ENCODE measurements at places on chromosomes 11 and 22.

- no peak for DNase-seq
Observed at GRCh38 chr22:44371741-44372525, 59.2 kb upstream of the SHISAL1 start.

DNA sequence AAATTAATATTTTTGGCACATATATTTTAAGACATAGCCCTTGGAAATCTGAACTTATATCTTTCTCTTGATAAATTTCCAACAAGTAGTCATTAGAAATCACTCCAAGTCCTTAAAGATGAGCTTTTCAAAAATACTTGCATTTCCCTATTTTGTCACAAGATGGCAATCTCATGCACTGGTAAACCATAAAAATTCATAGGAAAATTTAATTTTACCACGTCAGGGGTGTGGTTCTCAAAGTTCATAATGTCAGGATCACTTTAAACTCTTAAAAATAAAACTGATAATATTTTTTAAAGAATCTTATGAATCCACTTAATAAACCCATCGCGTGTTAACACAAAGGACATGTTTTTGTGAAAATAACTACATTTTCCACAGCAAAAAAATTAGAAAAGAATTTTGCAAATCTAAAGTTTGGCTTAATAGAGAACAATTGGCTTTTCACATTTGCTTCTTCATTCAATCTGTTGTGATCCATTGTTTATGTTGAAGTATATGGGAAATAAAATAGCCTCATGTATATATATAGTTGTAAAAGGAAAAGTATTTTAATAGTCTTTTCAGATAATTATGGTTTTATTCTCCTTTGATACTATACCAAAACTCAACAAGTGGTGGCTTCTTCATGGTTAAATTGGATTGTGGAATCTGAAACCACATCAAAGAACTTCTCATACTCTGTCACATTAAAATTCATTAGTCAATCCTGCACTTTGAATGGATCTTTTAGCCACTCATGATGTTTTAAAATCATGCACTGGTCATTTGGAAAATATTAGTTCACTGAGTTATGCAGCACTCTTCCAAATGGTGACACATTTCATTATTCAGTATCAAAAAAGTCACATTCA lies 169.1 kb downstream of the CADM1 start:
- no peak for DNase-seq

DNA sequence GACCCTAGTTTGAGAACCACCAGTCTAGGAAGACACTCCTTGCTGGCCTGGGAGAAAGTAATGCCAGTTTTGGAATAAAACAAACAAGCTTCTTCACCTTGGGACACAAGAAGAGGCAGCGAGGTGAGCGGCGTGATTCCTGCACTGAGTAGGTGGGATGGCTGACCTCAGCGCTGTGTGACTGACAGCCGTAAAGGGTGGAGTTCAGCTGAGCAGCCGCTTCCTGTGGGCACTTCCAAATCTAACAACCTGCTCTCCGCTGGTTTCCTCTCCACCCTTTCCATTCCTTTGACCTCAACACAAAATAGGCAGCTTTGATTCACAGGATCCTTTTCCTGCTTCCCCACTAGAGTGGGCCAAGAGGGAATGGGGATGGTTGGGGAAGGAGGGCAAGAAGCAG lies 45.8 kb downstream of the PC start:
- DNase-seq, result no peak

DNA sequence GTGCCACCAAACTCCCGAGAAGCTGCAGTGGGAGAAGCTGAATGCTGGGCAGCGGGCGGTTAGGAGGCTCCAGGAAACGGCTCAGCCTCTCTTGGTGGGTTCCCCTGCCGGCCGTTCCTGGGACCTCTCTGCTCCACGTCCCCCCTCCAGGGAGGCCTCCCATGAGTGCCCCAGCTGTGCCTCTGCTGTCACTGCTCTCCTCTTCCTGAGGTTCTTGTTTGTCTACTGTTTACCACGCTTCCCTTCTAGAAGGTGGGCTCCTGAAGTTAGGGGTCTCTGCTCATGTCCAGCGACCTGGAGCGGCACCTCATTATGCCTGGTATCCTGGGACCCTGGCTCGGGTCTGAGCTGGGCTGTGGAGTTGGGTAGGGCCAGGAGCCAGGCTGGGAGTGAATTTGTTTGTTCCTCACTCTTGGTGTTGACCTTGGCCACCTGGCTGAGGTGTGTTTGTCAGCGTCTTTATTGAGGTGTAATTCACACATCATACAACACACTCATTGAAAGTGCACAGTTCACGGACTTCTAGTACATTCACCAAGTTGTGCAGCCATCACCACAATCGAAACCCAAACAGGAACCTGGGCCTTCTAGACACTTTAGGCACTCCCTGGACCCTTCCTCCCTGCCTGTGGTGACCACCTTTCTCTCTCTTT lies 37.8 kb upstream of the GRAMD4 start:
- no peak for DNase-seq

GRCh38 chr22:40560551-40560950 lies 76.0 kb downstream of the MRTFA start:
- no peak for DNase-seq

- no peak for DNase-seq
Observed at GRCh38 chr11:128620309-128621100, 33.1 kb upstream of the ETS1 start.

- no peak for DNase-seq
Observed at GRCh38 chr22:19705181-19705934, 8.9 kb upstream of the SEPTIN5 start.

DNA sequence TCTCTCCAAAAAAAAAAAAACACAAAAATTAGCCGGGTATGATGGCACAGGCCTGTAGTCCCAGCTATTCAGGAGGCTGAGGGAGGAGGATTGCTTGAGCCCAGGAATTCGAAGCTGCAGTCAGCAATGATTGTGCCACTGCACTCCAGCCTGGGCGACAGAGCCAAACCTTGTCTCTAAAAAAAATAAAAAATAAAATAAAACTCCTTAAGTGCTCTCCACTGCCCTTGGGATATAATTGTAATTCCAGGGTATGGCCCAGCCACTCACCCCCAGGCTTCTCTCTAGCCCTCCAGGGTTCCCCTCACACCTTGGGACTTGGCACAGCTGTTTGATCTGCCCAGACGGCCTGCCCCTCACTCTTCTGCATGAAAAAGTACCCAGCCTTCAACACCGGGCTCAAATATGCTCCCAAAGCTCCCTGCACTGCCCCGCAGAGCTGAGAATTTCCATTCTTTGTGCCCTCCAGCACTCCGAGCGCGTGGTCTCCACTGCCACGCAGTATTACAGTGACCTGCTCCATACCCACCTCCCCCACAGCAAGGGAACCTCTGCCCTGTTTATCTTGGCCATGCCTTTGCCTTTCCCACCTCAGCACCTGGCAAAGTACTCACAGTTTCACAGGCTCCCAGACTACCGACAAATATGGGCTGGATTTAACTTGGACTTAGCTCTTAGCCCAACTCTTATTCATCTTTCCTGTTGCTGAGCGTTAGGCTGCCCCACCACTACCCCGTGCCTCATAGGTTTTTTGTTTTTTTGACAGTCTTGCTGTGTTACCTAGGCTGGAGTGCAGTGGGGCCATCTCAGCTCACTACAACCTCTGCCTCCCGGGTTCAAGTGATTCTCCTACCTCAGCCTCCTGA lies 7.6 kb upstream of the FTH1 start:
- DNase-seq, result no peak

DNA sequence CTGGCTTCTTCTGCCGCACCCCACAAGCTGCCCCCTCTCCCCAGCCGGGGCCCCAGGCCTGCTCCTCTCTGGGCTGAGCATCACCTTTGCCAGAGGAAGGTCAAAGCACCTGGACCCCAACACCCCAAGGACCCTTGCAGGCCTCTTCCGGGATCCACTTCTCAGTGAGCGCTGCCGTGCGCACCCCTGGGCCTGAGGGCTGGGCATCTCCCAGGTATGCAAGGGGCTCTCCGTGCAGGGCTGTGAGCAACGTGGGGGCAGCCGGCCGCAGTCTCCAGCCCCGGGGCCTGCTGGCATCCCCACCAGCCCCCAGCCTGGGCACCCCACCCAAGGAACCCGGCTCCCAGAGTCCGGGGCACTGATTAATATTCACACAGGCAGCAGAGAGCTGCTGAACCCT lies 64.0 kb downstream of the BRD1 start:
- DNase-seq, result no peak

DNA sequence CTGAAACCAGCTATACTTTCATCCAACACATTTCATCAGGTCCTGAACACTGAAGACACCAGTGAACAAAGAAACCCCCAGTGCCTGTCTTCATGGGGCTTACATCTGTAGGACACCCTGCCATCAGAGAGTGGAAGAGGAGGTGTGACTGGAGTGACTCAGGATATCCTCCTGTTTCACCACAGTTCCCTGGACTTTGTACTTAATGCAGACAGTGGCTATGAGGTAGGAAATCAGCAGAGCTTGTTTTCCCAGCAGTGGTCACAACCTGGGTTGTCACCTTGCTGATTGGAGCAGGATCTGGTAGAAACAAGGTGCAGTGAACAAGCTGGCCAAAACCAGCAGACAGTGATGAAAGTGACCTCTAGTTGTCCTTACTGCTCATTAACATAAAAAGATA lies 128.8 kb downstream of the KIRREL3 start:
- no peak for DNase-seq

DNA sequence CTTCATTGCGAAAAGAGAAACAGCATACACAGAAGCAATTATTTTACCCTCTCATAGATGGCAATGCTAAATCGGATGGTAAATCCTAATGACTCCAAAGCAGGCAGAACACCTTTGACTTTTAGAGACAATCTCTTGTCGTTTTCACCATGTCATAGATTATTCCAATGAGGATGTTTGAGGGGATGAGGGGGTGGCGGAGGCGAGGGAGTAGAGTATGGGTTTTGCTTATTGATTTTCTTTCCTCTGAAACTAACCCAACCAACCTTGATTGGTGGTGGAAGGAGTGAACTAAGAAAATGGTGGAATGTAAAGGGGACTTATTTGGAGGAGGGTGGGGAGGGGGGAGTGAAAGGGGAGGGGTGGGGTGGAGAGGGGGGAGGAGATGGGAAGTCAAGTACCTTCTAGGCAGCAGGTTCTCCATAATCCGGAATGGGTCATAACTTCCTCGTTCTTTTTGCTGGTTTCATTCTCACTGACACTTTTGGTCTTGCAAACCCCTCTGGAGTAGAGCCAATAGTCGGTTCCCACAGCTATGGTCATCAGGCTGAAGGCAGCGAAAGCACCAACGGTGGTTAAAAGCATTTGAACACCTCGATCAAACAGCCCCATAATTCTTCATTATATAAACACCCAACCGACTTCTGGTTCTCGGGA lies 1.5 kb downstream of the CACNG2 start:
- no peak for DNase-seq

GRCh38 chr11:47383071-47383470 lies 4.7 kb upstream of the SPI1 start:
- DNase-seq, result no peak

DNA sequence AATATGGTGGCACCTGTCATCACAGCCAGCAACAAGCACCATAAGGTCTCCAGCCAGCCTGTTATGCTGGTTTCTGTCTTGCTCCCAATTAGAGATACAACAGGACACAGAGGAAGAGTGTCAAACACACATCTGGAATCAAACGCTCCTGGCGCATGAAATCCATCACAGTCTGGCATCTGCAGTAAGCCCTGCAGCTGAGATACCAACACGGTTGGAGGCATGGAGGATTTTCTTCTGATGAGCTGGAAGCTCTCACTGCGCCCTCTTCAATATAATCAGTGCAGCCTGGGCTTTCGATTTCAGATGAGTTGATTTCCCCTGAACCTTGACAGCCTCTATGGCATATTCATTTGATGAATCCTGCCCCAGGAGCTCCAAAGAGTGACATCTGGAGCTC lies 27.8 kb upstream of the CARS1 start:
- DNase-seq, result no peak

DNA sequence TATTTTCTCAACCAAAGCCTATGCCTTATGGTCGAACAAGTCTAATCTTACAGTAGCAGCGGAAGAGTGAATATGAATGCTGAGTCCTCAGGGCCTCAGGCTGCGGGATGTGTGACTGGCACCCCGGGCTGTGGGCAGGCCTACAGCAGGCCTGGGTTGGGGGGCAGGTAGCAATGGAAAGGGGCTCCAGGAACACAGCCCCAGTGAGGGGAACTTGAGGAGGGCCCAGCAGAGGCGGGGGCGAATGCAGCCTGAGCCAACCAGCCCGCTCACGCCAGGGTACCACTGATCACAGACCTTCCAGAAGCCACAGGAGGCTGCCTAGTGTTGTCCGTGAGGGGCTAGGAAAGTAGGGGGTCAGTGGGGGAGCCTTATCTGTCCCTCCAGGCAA lies 11.3 kb upstream of the CD5 start:
- DNase-seq, result no peak

DNA sequence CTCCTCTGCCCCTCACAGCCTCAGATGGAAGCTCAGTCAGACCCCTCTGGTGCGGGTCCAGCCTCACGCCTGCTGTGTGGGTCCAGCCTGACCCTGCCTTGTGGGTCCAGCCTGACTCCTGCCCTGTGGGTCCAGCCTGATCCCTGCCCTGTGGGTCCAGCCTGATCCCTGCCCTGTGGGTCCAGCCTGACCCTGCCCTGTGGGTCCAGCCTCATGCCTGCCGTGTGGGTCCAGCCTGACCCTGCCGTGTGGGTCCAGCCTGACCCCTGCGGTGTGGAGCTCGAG lies 445.3 kb downstream of the BRD1 start:
- DNase-seq, result no peak

- DNase-seq, result no peak
Observed at GRCh38 chr11:20033806-20034205, 126.5 kb downstream of the DBX1 start.

- DNase-seq, result no peak
Observed at GRCh38 chr11:119696378-119697222, 32.4 kb downstream of the NECTIN1 start.

GRCh38 chr22:30195245-30196140 lies 51.1 kb downstream of the LIF start:
- no peak for DNase-seq

DNA sequence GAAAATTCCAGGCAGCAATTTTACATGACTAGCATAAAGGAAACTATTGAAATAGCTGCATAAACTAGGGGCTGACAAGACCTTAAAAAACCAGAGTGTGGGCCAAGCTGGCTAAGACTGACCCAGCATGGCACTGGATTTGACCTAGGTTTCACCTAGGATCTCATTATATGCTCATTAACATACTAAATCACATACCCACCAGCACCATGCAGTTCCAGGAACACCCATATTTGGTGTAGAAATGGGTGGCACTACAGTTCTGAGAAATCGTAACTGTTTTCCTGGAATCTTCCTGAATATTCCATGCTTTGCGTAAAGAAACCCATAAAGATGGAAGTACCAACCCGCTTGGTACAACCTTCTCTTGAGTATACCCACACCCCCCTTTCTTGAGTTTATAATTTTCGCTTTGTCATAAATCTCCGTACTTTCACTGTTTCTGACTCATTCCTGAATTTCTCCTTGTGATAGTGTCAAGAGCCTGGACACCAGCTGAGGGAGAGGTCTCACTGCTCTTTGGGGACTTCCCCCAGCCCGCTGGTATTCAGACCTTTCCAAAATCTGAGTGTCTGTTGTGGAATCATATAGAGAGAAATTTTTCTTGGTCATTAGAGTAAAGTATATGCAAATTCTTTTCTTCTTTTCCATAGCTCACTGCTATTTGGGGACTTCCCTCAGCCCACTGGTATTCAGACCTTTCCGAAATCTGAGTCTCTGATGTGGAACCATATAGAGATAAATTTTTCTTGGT lies 55.1 kb downstream of the MTMR3 start:
- no peak for DNase-seq

Data from nucleus accumbens (tissue), 56 donors.